ENCODE measurements at places on chromosomes 7 and 10. TPM values are rescaled to one million over a fixed set of nuclear protein-coding genes. Genes with fewer than 3 reads are reported as not detected.
A peak's percentile ranks its signal among the peaks of the same experiment; 100 is the strongest.

- H3K27ac ChIP-seq = no peak overlapping the region
- no peak for DNase-seq
- peaks cover 2% of the 10 kb centered on the region for H3K36me3 ChIP-seq
These were observed 42.1 kb downstream of the AMZ1 start for GRCh38 chr7:2729893-2730716.

Gene SPDYE6
- total RNA-seq = not detected

DNA sequence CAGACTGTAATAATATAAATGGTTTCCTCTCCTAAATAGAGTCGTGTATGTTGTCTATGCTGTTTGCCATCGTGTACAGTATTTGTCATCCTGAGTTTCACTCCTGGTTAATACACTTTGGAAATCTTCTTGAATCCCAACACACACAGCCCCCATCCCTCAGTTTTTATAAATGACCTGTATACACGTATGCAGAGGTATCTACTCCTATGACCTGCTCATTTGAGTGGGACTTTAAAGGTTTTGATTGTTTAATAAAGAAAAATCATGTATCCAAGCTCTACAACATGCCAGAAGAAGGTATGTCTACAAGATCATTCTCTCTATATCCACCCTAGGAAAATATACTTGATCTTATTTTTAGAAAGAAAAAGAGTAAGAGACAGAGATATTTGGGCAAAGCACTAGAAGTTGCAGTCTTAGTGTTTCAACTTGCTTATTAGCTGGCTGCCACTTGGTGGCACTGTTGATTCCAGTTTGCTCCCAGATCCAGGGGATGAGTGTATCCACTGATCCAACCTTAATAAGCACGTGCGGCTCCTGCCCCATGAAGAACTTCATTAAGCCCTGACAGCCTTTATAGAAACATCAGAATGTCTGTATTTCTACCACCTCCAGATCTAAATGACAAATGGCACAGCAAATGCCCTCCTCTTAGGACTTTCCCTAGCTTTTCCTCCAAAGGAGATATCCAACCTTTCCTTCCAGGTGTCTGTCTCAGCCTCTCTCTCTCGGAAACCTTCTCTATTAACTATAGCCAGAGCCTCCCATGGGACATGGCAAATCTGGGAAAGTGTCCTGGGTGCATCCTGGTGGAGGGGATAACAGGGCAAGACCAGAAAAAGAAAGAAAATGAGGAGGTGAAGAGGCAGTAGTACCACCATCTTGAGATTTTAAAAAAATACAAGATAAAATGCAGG, 181.6 kb upstream of the NEBL start:
- H3K4me3 ChIP-seq = no peak overlapping the region
- no peaks in the 10 kb centered on the region for H3K36me3 ChIP-seq
- peak; percentile 84 for DNase-seq
- no peaks in the 10 kb centered on the region for H3K27me3 ChIP-seq

DNA sequence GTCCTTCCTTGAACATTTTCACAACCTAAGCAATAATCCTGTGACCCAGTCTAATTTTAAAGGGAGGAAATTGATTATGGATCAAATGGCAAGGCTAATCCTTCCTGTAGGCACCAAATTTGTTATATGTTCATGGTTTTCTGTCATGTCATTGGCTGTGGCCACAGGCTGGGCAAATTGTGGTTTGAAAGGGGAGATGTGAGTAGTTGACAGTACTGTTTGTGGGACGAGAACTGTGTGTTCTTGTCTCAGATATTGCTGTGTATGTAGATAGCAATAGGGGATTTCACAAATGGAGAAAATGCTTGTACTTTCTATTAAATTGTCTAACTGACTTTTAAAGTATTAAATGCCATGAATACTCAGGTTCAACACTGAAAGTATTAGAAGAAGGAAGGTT, 8.1 kb upstream of the PRKG1 start:
- H3K4me1 ChIP-seq = no peaks in the 10 kb centered on the region
- H3K4me3 ChIP-seq = no peak overlapping the region
- DNase-seq = no peak
- H3K27me3 ChIP-seq = no peaks in the 10 kb centered on the region
- H3K36me3 ChIP-seq = no peaks in the 10 kb centered on the region

- peaks cover 15% of the 10 kb centered on the region for H3K36me3 ChIP-seq
- no peak for DNase-seq
- no peaks in the 10 kb centered on the region for H3K27me3 ChIP-seq
- no peak overlapping the region for H3K27ac ChIP-seq
These were observed 118.7 kb downstream of the LARP4B start for GRCh38 chr10:812787-813186.

Gene ADGRA1
- not detected for total RNA-seq

Gene CYP26C1
- total RNA-seq = 0.09 TPM

Measured in Caco-2 (cell line).